ENCODE measurements at places on chromosomes 7 and 10.

- peak; percentile 63 for DNase-seq
Measured at GRCh38 chr10:77496941-77497420, 140.6 kb downstream of the KCNMA1 start.

- no peak for DNase-seq
Measured at GRCh38 chr7:35026150-35026549, 11.1 kb downstream of the DPY19L1 start.

GRCh38 chr7:3310884-3311283 is 9.8 kb downstream of the SDK1 start:
- no peak for DNase-seq

GRCh38 chr7:101457001-101457750 is 94.5 kb downstream of the COL26A1 start:
- no peak for DNase-seq
